Stimulated activated CD4-positive, alpha-beta T cell treated with anti-CD3 and anti-CD28 coated beads, Interleukin-4, amount 100 ng/mL, for 1 hour (primary cell): ENCODE measurements at places on chromosomes 4 and X.

DNA sequence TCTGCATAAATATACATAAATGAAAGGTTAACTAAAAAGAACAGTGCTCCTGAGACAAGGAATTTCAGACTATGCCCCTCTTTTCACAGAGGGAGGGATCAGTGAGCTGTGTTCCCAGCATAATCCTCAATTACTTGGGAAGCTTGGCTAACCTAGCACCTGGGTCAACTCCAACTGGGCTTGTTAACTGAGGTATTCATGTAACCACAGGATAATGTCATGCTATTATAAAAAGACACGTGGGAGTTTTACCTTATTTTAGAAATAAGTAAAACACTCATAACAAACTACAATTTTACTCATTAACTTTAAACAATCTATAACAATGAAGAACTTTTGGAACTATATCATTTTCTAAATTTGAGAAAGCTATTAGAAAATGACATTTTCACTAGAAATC is 48.6 kb downstream of the RPGR start:
- DNase-seq = no peak

DNA sequence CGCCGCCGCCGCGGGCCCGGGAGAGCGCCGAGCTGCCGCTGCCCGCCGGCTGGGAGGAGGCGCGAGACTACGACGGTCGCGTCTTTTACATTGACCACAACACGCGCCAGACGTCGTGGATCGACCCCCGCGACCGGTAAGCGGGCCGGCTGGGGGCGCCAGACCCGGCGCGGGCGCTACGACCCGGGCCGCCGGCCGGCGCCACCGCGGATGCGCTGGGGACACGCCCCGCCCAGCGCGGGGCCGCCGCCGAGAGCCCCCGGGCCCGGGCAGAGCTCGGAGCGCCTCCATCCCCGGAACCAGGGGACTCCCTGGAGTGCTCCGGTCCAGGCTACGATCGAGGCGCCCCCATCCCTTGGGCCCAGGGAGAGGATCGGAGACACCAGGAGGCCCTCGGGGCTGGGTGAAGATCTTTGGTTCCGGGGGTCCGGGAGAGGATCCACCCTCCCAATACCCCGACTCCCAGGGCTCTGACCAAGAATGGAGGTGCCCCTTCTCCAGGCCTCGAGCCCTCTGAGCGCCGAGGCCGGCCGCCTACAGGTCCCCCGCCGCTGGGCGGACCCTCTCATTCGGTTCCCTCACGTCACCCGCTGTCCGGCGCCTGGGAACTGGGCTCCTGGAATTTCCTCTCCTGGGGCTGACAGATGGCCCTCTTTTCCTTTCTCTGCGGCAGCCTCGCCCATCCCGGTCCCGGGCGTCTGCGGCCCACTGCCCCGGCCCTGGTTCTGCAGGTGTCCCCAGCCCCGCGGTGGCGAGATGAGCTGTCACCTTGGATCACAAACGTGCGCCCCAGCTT is 48.8 kb downstream of the CLDN34 start:
- DNase-seq = no peak

DNA sequence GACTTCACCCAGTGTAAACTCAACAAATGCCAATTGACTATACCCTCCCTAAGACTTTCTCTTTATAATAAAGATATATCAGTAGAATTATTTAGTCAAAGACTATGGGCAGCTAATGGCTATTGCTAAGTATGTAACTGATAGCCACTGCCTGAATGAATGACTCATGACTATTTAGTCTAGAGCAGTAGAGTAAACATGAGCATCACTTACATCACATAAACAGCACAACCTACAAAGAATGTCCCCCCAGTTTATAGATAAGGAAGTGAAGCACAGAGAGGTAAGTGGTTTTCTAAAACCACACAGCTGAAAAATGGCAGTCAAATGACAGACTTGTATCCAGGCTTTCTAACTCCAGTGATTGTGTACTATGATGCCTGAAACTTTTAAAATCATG is 507.0 kb downstream of the PPARGC1A start:
- no peak for DNase-seq

- DNase-seq = no peak
Measured at GRCh38 chrX:150268839-150269355, 94.2 kb upstream of the MAMLD1 start.

- no peak for DNase-seq
Measured at GRCh38 chrX:72477781-72478181, 94.9 kb downstream of the HDAC8 start.

- no peak for DNase-seq
Measured at GRCh38 chr4:149719357-149719756, 96.3 kb downstream of the IQCM start.

DNA sequence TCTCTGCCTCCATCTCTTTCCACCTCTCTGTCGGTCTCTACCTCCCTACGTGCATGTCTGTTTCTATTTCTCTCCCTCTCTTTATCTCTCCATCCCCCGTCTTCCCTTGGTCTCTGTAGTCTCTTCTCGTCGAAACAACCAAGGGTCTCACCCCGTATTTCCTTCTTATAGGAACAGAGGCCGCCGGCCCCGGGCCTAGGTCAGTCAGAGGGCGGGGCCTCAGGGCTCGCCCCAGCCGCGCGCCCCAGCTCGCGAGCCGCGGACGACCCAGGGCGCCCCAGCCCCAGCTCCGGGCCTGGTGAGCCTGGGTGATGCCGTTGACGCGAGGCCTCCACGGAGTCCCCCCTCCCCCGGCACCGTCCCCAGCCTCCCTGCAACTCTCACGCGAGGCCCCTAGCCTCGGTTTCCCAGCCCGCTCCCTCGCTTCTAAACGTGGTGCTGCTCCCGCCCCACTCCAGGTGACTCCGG is 6.6 kb downstream of the TIMM17B start:
- DNase-seq = no peak
